ENCODE measurements at places on chromosomes 16 and 17. TPM values are rescaled to one million over a fixed set of nuclear protein-coding genes. Genes with fewer than 3 reads are reported as not detected.

DNA sequence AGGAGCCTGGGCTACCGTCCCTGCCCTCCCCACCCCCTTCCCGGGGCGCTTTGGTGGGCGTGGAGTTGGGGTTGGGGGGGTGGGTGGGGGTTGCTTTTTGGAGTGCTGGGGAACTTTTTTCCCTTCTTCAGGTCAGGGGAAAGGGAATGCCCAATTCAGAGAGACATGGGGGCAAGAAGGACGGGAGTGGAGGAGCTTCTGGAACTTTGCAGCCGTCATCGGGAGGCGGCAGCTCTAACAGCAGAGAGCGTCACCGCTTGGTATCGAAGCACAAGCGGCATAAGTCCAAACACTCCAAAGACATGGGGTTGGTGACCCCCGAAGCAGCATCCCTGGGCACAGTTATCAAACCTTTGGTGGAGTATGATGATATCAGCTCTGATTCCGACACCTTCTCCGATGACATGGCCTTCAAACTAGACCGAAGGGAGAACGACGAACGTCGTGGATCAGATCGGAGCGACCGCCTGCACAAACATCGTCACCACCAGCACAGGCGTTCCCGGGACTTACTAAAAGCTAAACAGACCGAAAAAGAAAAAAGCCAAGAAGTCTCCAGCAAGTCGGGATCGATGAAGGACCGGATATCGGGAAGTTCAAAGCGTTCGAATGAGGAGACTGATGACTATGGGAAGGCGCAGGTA, 762 bp downstream of the CDK12 start:
- DNase-seq, result peak; percentile 54

DNA sequence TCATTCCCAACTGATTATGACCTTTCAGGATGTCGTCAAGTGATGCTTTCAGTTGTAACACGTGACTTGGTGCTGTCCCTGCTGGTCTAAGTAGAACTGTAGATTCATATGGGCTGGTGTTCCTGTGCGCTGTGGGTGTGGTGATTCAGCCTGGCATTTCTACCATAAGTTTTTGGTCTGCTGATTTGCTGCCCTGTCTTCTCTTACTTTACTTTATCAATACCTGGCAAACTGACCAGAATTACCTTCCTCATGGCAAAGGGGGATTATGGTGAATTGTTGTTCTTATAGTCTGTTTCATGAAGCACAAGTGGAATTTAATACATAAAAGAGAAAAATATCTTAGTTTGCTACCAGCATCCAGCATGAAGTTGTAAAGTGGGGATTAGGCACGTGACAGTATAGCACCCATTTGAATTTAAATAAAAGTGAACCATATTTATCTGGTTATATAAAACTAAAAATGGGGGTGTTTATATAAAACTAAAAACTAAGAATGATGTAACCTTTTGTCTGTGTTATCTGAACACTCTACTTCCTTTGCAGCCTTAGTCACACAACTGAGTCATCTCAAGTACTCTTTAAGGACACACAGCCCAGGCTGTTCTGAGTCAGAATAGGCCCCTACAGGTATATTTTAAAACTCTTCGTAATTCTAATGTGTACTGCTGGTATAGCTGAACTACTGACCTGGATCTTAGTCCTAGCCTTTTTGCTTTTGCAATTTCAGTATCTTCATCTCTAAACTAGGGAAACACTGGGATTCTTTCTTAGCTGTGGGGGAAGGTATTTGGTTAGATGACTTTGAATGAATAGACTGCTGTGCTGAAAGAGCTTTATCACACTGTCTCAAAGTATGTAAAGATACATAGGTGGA, 28.3 kb downstream of the TTC19 start:
- DNase-seq, result no peak

- no peak for DNase-seq
Observed at GRCh38 chr17:1789936-1790335, 28.1 kb downstream of the SERPINF1 start.

GRCh38 chr17:34542700-34543336, 36.6 kb upstream of the TMEM132E start:
- peak; percentile 22 for DNase-seq

- peak; percentile 67 for DNase-seq
Observed at GRCh38 chr17:34420254-34420766, 57.3 kb upstream of the CCL1 start.

- DNase-seq, result no peak
Observed at GRCh38 chr16:53726625-53727024, 22.7 kb downstream of the FTO start.

DNA sequence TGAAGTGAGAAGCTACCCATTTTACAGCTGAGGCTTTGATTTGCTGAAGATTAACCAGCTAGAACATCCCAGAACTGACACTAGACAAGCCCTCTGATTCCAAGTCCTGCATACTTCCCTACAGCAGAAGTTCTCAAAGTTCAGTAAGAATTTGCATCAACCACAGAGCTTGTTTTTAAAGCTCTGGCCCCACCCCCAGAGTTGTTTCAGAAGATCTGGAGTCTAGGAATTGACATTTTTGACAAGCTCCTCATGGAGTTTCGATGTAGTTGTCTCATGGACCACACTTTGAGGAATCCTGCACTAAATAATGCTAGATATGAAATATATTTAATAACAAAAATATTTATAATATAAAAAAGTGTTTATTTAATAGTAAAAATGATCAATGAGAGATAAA, 120.3 kb upstream of the ADAMTS18 start:
- no peak for DNase-seq

DNA sequence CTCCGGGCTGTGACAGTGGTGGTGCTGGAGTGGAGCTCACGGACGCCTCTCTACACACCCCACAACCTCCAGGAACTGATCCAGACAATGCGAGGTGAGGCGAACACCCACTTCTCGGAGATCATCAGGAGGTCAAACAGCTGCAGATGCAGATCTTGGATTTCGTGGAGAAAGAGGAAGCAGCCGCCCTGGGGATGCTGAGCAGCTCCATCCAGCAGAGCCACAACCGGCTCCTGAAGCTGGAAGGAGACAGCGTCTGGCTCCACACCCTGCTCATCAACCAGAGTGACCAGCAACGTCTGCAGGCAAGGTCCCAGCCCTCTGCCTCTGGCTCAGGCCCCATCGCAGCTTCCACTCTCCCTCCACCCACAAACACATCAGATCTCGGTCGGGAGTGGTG, 13.2 kb upstream of the SLC16A5 start:
- DNase-seq, result peak; percentile 79

GRCh38 chr17:64147110-64148016, 17.4 kb upstream of the ERN1 start:
- no peak for DNase-seq

GRCh38 chr17:72233986-72234385, 113.2 kb downstream of the SOX9 start:
- DNase-seq, result no peak

- peak; percentile 54 for DNase-seq
Observed at GRCh38 chr16:88194397-88195268, 188.1 kb upstream of the ZNF469 start.

DNA sequence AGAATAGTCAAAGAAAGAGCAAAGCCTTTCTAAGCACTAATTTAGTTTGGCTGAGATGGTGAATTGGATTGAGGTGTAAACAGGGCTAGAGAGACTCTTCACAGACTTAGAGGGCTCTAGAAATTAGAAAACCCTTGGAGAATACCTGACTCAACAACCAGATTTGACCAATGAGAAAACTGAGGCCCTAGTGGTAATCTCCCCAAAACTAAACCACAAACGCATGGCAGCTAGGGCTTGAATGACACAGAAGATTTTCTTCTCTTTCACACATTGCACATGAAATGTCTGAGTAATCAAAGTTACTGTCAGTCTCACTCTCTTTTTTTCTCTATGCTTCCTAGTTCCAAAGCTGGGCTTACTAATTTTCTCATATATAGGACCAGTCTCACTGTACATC, 314.5 kb upstream of the KCNJ16 start:
- no peak for DNase-seq

The DLX3 gene
- not detected for polyA plus RNA-seq

The KRTAP4-6 gene
- polyA plus RNA-seq, result not detected

The HCRT gene
- not detected for polyA plus RNA-seq

The UMOD gene
- polyA plus RNA-seq, result 0.19 TPM

The QRICH2 gene
- 3.6 TPM for polyA plus RNA-seq

The NXN gene
- polyA plus RNA-seq, result 53.7 TPM

The SLC5A11 gene
- 0.19 TPM for polyA plus RNA-seq

Data from muscle of arm (tissue), 14 donors.